HT1080 (cell line): ENCODE measurements at places on chromosomes 11 and 22. TPM values are rescaled to one million over a fixed set of nuclear protein-coding genes. Genes with fewer than 3 reads are reported as not detected.
A peak's percentile ranks its signal among the peaks of the same experiment; 100 is the strongest.

- DNase-seq, result no peak
These were observed 1.0 kb upstream of the GTPBP1 start for GRCh38 chr22:38704654-38705234.

GRCh38 chr11:129210831-129211181, 18.7 kb upstream of the ARHGAP32 start:
- no peak for DNase-seq

DNA sequence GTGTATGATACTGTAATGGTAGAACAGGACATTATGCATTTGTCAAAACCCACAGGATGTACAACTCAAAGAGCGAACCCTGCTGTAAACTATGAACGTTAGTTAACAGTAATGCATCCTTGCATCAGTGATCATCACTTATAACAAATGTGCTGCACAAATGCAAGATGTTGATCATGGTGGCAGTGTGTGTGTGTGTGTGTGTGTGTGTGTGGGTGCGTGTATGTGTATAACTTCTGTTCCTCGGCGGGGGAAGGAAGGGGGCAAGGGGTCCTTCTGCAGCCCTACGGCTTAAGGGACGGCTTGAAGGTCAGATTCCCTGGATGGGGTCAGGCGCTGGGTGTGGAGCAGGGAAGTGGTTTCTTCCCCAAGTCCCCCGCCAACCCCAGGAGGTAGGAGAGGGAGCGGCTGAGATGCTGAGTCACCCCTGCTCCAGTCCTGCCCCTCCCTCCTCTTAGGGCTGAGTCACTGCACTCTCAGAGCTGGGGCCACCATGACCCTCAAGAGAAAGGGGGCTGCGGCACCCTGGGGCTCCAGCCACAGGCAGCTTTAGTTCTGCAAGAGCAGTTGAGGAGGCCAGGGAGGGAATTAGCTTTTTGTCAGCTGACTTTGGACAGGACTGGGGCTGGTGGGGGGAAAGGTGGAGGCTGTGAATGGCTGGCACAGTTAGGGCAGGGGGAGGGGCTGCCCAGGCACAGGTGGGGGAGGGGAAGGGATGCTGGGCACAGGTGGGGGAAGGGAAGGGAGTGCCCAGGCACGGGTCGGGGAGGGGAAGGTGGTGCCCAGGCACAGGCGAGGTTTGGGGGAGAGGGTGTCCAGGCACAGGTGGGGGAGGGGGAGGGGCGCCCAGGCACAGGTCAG, 8.8 kb upstream of the CTSD start:
- DNase-seq, result peak; percentile 96

DNA sequence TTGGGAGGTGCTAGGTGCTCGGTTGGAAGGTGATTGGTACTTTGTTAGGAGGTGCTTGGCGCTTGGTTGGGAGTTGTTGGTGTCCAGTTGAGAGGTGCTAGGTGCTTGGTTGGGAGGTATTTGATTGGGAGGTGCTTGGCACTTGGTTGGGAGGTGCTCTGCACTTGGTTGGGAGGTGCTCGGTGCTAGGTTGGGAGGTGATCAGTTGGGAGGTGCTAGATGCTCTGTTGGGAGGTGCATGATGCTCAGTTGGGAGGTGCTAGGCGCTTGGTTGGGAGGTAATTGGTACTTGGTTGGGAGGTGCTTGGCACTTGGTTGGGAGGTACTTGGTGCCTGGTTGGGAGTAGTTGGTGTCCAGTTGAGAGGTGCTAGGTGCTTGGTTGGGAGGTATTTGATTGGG, 40.2 kb downstream of the LRP5 start:
- peak; percentile 6 for DNase-seq

GRCh38 chr11:126438272-126438671, 82.8 kb downstream of the ST3GAL4 start:
- DNase-seq, result no peak

- DNase-seq, result no peak
These were observed 13.6 kb upstream of the GALNT18 start for GRCh38 chr11:11635443-11635842.

GRCh38 chr22:47419239-47419638, 656.8 kb downstream of the TBC1D22A start:
- no peak for DNase-seq

Gene C11orf42
- not detected in 2 replicates for total RNA-seq

- DNase-seq, result no peak
These were observed 30.6 kb upstream of the PIK3C2A start for GRCh38 chr11:17238377-17238776.

DNA sequence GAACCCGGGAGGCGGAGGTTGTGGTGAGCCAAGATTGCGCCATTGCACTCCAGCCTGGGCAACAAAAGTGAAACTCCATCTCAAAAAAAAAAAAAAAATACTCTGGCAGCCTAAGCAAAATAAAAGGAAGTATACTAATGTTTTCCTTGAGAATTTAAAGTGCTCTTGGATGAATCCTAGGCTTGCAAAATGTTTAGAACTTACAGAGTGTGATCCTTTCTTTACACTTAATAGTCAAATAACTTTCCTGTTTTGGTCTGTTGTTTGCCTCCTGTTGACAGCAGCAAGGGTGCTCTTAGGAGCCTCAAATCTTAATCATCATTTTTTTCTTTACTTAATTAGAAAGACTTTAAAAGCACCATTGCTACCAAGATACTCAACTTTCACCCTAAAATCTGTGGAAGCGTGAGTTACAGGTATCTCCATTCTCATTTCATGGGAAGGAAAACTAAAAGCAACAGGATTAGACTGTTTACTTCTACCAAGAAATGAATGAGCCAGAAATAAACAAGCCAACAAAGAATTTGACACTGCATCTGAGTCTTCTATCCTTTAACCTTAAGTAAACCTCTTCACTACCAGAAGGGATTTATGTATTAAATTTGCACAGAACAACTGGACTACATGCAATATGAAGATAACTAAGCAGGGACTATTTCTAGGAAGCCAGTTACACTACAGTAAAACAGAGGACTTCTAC, 38.7 kb upstream of the CRTAM start:
- no peak for DNase-seq

DNA sequence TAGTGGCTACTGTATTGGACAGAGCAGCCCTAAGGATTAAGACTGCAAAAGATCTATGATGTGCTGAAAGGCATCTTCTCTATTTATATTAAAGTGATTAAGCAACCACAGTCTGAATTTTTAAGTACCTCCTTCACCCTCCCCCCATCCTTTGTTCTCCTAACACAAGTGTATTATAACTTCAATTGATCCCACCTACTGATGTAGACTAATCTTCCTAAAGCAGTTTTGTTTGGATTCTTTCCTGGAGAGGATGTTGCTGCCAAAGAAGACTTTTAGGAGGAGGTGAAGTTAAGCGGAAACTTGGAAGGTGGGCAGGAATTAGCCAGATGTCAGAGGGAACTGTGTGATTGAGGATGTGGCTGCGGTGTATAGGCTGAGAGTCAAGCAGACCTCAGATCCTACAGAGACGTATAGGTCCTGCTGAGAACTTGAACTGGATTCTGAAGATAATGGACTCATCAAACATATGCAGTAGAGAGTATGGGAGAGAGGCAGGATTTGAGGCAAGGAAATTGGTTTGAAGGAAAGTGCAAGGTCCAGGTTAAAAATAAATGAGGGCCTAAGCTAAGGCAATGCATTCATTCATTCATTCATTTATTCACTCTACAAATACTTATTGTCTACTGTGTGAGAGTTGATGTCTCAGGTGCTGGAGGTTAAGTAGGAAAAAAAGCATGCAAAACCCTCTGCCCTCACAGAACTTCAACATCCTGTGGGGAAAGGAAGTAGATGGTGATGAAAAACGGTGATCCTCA, 5.2 kb upstream of the RASSF10 start:
- DNase-seq, result peak; percentile 44

- DNase-seq, result no peak
These were observed 10.3 kb upstream of the TPP1 start for GRCh38 chr11:6629573-6629891.

Gene OR56B1
- not detected in 2 replicates for total RNA-seq

DNA sequence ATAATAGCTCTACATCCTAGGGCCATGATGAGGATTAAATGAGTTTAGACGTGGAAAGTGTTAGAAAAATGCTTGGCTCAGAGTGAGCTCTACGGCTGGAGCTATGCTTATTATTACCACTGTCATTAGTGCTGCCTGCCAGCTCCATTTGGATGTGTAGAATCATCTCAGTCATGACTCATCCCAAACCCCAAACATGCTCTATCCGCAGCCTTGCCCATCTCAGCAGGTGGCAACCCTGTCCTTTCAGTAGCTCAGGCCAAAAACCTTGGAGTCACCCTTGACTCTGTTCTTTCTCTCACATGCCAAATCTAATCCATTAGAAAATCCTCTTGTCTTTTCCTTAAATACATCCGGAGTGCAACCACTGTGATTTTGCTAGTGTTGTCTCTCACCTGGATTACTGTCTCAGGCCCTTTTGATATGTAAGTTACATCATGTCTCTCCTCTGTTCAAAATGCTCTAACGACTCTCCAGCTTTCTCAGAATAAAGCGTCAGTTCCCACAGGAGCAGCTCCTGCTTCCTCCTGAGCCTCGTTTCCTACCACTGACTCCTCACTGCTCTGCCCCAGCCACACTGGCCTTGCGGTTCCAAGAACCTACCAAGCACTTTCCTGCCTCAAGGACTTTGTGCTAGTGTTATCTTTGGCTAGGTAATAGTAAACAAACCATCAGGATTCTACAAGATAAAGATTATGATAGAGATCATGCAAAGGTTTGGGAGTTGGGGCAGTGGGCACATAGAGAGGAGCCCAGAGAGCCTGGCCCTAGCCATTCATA, 10.5 kb upstream of the CHRM1 start:
- peak; percentile 52 for DNase-seq

GRCh38 chr11:68436985-68437926, 23.3 kb upstream of the PPP6R3 start:
- DNase-seq, result peak; percentile 84

DNA sequence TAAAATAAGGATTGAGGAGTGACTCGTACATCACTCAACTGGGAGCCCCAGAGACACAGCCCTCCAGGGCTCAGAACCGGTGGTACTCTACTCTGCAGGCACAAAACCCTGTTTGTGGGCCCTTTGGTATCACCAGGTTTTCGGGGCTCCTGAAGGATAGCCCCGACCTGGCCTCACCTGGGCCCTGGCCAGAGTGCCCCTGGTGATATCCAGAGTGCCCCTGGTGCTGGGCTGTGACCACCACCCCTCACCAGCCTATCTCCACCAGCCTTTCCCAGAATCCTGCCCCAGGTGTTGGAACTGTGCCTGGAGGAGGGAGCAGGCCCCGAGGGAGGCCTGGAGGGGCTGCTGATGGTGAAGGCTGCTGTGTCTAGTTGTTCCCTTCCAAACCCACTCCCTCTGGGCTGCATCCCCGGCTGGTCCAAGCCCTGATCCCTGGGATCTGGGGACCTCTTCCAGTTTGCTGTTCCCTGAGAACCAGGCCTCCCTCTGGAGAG, 2.2 kb upstream of the GGT5 start:
- DNase-seq, result no peak

DNA sequence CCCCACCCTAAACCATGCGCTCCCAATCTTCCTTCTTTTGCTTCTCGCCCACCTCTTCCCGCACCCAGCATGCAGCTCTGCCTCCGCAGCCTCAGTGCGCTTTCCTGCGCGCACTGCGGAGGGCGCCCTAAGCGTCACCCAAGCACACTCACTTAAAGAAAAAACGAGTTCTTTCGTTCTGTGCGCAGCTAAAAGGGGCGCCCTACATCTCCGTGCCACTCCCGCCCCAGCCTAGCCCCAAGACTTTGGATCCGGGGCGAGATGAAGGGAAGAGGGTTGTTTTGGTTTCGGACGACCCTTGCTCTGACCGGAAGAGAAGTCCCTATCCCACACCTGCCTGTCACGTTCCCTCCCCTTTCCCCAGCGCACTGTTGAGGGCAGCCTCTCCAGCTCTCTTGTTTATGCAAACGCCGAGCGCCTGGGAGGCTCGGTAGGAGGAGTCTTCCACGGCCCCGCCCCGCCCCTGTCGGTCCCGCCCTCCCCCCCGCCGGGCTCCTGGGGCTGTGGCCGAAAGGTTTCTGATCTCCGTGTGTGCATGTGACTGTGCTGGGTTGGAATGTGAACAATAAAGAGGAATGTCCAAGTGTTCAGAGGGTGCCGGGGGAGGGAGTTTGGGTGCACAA, 5.3 kb downstream of the VSIG2 start:
- DNase-seq, result no peak

DNA sequence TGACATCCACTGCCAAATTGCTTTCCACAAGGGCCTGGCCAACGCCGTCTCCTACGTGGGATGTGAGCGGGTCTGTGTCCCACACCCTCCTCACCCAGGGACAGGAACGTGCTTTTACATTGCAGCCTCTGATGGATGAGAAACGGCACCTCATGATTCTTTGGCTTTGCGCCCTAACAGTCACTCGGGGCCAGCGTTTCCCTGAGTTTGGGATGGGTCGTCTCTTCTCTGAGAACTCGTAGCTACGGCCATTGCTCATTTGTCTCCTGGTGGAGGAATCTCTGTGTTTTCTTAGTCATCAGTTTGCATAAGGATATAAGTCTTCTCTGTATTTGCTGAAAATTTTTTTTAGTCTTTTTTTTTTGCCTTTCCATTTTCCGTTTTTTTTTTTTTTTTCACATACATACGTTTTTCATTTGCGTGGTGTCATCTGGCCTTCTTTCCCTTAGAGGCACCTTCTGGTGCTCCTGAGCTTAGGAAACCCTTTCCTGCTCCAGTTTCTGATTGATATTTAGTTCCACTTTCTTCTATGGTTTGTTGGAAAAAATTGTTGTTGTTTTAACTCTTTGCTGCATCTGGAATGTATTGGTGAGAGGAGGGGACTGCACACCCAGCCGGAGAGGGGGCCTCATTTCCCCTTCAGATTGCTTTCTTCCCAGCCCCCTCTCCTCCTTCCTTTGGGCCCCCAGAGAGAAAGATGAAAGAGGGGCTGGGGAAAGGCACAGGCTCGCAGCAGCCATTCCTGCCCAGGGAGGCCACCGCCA, 12.0 kb downstream of the TNNT3 start:
- DNase-seq, result no peak

Gene OR52I2
- not detected in 2 replicates for total RNA-seq

DNA sequence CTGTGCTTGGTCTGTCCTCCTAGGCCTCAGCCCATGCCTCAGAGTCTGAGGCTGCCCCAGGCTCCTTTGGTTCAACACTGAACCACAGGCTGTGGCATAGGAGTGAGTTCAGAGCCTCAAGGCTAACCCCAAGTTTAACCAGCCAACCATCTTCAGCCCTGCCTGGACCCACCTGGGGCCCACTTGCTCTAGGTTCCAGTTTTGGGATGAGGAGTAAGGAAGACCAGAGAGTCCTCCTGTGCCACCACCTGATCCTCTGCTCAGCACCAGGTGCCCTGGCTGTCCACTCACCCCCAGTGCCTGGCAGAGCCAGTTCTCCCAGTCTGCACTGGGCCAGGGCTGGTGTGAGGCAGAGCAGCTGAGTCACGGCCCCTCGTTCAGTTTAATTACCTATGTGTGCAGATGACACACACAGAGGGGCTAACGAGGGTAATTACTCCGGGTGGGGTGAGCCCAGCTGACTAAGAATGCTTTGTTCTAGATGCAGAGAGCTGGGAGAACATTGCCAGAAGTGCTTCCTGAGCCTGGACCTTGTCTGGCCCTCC, 12.0 kb upstream of the TMPRSS13 start:
- DNase-seq, result peak; percentile 62

- DNase-seq, result no peak
These were observed 19.1 kb downstream of the IRAG1 start for GRCh38 chr11:10674440-10674855.
